ENCODE measurements at places on chromosomes 1 and 21. TPM values are rescaled to one million over a fixed set of nuclear protein-coding genes. Genes with fewer than 3 reads are reported as not detected.

Gene NSUN4
- total RNA-seq = 18.6 TPM

Gene CASQ1
- total RNA-seq = 2.8 TPM

Gene NUDT4B
- 7.5 TPM for total RNA-seq

Gene PGLYRP3
- not detected for total RNA-seq

Gene C1orf210
- total RNA-seq = 17.1 TPM

Gene BRINP3
- not detected for total RNA-seq

Gene LDLRAD2
- 0.31 TPM for total RNA-seq

Gene DHRS3
- total RNA-seq = 21.2 TPM

Gene GPR3
- 9.1 TPM for total RNA-seq

Gene ACOT11
- total RNA-seq = 2.7 TPM

Gene NBPF4
- total RNA-seq = not detected

Gene ATP6V1G3
- not detected for total RNA-seq
